ENCODE measurements at places on chromosomes 16 and 17. TPM values are rescaled to one million over a fixed set of nuclear protein-coding genes. Genes with fewer than 3 reads are reported as not detected.

Gene BCAR1
- total RNA-seq: 106 TPM

Gene G6PC1
- total RNA-seq: not detected

Gene IL34
- total RNA-seq: 0.38 TPM

Gene KRTAP9-2
- not detected for total RNA-seq

Gene SPNS2
- 11.3 TPM for total RNA-seq

Gene KRT9
- not detected for total RNA-seq

Gene PIRT
- total RNA-seq: not detected
